8988T (cell line): ENCODE measurements at places on chromosomes 4 and X.

DNA sequence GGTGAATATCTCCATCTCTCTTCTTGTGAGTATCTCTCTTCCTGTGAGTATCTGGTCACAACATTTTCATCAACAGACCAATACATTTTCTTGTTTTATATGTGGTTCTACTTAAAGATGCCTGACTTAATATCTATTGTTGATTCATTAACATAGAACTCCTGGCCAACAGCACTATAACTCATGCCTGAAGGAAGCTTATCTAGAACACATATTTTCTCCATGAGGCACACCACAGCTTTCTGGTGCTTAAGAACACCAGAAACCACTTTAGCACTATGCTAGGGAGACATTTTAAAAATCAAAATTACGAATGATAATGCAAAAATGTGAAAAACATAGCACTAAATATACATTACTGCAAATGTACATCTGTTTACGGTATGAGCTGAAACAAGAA is 190.4 kb downstream of the GABRB1 start:
- DNase-seq, result no peak

- no peak for DNase-seq
Measured at GRCh38 chr4:38684271-38684670, 20.3 kb downstream of the KLF3 start.

GRCh38 chr4:28313729-28314713 is 1453.4 kb downstream of the STIM2 start:
- no peak for DNase-seq

- no peak for DNase-seq
Measured at GRCh38 chr4:16171831-16172230, 54.4 kb downstream of the TAPT1 start.
